Omental fat pad (tissue), 4 donors: ENCODE measurements at places on chromosomes 11 and 22.

DNA sequence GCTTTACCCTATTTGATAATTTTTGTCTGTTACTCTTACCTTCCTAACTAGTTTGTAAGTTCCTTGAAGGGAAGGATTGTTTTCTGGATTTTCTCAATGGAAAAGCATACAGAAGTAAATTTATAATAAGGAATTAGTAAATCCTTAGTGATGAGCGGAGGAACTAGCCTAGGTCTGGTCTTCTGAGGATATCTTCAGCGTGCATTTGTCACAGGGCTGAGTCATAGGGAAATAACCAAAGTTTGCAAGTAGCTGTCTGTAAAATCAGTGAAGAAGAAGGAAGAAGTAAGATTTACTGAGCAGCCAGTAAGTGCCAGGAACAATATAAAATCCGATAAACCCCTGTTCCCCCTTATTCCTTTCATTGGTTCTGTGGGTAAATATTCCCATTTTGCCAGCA lies 162.7 kb upstream of the SORL1-AS1 start:
- DNase-seq: no peak

DNA sequence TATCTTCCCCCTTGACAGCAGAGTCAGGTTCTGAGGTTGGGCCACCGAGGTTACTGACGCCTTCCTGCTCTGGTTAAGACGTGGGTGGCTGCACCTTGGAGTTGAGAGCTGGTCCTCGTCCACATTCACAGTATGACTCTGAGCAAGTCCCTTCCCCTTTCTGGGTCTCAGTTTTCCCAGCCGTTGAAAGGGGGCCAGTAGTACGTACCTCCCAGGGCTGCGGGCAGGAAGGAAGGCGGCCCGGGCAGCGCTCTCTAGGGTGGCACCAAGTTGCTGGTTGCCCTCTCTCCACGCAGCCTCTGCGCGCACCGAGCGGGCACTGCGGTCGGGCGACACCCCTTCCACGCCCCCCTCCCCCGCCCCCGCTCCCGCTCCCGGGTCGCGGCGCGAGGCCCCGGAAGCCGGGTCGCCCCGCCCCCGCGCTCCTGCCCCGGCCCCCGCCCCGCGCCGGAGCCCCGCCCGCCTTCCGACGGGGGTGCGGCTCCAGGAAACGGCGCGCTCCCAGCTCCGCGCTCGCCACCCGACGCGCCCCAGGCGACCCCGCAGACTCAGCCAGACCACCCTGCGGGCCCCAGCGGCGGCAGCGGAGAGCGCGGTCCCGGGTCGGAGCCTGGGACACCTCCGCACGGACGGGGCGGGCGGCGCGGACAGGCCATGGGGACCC lies at the start of gene EHBP1L1:
Gene EHBP1L1, plus strand, starts transcription at position 486 of the 664 bp plus-strand sequence. CDS start 250 bp downstream, outside the sequence.
- DNase-seq: no peak

DNA sequence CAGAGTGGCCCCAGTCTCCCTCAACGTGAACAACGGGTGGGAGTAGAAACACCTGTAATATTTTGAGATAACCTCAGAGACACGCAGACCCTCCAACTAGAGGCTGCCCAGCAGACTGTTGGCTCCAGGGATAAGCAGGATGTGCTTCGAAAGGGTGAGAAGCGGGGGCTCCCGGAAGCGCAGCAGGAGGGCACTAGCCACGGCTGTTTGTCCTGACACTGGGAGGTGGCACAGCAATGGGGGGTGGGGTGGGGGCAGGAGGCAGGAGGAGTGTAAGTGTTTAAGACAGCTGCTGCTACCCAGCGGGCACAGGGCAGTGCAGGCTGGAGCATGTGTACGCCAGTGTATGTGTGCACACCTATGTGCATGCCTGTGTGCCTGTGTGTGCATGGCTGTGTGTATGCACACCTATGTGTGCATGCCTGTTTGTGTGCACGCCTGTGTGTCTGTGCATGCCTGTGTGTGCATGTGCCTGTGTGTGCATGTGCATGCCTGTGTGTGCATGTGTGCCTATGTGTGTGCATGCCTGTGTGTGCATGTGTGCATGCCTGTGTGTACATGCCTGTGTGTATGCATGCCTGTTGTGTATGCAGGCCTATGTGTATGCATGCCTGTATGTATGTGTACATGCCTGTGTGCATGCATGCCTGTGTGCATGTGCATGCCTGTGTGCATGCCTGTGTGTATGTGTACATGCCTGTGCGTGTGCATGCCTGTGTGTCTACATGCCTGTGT lies 154.7 kb downstream of the SHANK2 start:
- DNase-seq: no peak

DNA sequence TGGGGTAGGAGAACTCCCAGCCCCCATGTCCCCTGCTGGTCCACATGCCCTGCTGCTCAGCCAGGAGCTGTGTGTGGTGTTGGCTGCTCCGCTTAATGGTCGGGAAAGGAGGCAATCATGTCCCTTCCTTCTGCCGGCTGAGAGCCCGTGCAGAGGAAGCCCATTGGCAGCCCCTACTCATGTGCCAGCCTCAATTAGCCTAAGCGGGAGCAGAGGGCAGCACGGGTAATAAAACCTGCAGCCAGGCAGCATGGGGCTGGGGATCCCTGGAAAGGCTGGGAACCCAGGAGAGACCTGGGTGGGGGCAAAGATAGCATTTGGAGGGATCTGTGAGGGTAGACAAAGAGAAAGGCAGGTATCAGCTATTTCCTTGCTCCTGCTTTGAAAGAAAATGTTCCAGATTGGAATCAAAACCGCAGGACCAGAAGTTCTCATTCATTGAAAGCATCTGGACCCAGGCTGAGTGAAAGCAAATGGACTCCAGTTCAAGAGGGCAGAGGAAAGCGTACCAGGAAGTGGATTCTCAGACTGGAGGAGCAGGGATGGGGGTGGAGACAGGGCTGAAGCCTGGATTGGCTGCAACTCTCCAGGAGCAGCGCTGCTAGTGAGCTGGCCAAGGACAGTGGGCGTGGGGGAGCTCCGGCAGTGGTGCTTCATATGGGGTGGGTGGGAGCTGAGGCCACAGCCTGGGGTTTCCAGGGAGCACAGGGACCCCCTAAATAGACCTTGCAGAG lies 103.4 kb upstream of the NECTIN1 start:
- DNase-seq: no peak

DNA sequence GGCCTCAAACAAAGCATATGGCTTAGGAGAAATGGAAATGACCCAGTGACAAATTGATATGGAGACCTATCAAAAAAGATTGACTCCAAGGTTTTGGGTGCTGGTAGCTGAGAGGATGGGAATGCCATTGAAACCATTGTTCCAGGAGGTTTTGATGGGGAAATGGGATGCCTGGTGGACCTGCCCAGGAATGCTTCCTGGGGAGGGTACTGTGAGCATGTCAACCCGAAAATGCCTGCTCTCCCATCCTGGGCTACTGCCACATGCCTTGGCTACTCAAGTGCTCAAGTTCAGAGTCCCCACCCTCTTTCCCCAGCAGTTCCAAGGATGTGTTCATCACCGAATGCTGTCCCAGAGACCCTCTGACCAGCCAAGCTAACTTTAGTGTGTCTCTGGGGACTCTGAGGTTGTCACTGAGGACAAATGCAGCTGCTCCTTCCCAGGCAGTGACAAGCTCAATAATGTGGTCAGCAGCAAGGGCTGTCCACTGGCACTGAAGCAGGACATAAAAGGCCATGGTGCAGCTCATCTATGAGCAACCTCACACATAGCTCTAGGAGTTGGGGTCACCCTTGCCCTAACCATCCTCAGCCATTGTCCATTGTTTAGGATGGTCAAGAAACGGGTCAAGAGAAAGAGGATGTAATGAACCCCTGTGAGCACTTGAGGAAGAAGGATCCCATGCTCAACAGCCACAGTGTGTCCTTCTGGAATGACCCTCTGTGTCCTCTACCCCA lies 83.7 kb downstream of the TRIM29 start:
- no peak for DNase-seq

DNA sequence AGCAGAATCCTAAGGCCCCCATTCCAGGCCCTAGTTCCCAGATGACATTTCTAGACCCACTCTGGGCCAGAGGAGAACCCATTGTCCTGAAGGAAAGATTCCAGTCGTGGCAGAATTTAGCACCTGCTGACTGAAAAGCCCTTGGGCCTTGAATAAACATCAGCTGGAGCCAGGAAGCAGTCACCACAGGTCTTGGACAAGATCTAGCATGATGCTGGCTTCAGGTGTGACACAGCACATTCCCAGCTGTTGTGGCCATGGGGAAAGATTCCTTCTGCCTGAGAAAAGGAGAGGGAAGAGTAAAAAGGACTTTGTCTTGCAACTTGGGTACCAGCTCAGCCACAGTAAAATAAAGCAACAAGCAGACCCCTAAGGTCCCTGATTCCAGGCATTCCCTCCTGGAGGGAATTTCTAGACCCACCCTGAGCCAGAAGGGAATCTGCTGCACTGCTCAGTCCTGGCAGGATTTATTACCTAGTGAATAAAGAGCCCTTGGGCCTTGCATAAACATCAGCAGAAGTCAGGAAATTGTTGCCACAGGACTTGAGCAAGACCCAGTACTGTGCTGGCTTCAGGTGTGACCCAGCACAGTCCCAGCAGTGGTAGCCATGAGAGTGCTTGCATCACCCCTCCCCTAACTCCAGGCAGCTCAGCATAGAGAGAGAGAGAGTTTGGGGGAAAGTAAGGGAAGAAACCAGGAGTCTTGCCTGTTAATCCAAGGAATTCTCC lies 42.5 kb upstream of the PAMR1 start:
- no peak for DNase-seq

- DNase-seq: no peak
These were observed 1.3 kb upstream of the SSH3 start for GRCh38 chr11:67301951-67302516.

GRCh38 chr11:120215634-120216033 lies 4.8 kb downstream of the OAF start:
- no peak for DNase-seq

DNA sequence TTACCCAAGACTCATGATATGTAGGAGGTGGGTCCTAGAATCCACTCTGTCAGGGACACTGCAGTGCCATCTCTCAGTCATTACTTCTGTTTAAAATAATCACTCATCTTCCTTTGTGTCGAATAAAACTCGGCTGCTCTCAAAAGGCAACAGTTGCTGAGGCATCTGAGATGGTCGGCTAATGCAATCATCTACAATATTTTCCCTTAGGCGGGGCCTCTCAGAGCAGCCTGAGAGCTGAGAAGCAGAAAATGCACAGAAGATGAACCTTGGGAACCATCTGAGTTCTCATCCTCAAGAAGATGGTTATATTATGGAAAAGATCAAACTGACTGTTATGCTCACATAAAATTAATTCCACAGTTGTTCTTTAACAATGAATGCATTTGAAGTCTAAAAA lies 1518.2 kb upstream of the TENM4 start:
- DNase-seq: no peak

- DNase-seq: no peak
These were observed 145.1 kb upstream of the OPCML start for GRCh38 chr11:133677387-133677786.
